Activated gamma-delta T cell treated with Interleukin-2 at 50 U/mL for 16 hours (primary cell): ENCODE measurements at places on chromosomes 5 and 9.

GRCh38 chr5:56527174-56527573 lies 288.2 kb upstream of the MAP3K1 start:
- DNase-seq, result no peak

DNA sequence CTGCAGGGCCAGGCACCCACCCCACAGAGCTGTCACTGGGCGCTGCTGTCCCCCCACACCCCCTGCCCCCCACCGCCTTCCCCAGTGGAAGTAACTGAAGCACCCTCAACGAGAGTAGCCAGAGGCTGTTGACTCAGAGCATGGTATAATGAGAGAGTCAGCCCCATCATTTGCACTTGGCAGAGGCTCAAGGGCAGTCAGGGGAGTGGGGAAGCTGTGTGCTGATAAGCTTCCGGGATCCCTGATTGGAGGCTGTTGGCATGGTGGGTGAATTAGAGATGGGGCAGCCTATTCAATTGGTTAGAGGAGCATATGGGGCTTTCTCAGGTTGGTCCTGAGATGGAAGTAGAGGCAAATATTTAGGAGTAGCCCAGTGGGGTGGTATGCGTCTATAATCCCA lies 77.1 kb upstream of the GOLM1 start:
- DNase-seq, result no peak

DNA sequence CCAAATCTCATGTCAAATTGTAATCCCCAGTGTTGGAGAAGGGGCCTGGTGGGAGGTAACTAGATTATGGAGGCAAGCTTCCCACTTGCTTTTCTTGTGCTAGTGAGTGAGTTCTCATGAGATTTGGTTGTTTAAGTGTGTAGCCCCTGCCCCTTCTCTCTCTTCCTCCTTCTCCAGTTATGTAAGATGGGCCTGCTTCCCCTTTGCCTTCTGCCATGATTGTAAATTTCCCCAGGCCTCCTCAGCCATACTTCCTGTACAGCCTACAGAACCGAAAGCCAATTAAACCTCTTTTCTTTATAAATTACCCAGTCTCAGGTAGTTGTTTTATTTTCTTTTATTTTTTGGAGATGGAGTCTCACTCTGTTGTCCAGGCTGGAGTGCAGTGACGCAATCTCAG lies 18.2 kb upstream of the TXNDC8 start:
- DNase-seq, result no peak

- no peak for DNase-seq
These were observed 53.8 kb upstream of the CLINT1 start for GRCh38 chr5:157912621-157913325.
